ENCODE measurements at places on chromosomes 12 and 14. TPM values are rescaled to one million over a fixed set of nuclear protein-coding genes. Genes with fewer than 3 reads are reported as not detected.

The IL22 gene
- not detected for total RNA-seq

The LALBA gene
- not detected for total RNA-seq

DNA sequence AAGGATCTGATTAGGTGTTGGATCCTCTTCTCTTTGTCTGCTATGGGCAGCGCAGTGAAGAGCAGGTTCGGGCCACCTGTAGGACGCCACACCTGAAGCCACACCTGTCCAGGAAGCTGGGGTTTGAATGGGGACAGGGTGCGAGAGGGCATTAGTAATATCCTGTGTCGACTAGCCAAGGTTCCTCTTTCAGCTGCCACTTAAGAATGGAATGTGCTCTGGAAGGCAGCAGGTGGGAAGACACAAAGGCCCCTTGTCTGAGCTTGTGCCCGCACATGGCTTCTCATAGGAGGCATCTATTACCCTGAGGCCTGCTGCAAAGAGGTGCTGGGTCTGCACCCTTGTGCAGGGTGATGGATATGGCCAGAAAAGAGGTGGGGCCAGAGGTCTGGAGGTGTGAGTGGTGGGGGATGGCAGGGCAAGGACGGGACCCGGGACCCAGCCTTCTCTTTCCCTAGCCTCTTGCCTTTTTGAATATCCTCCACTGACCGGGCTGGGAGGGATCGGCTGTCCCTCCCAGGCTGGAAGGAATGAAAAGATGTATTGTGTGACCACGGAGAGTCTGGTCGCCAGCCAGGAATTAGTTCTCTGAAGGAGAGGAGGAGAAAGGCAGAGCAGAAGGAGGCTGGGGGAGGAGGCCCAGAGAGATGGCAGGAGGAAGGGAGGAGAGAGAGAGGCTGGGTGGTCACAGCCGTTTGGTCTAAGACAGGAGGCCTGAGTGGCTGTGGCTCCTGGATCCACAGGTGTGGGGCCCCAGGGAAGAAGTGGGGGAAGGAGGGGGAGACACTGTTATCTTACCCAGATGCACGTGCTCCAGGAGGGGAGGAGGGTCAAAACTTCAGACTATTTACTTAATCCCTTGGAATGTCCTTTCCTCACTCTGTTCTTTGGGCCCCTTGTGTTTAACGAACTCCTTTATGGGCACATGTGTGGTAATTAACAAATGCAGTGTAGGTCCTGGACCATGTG is 101.5 kb downstream of the SMOC1 start:
- DNase-seq: no peak
- H3K27me3 ChIP-seq: peaks cover 4% of the 10 kb centered on the region
- no peaks in the 10 kb centered on the region for H3K4me1 ChIP-seq
- no peak overlapping the region for H3K4me3 ChIP-seq
- no peaks in the 10 kb centered on the region for H3K36me3 ChIP-seq
- no peak overlapping the region for H3K27ac ChIP-seq

DNA sequence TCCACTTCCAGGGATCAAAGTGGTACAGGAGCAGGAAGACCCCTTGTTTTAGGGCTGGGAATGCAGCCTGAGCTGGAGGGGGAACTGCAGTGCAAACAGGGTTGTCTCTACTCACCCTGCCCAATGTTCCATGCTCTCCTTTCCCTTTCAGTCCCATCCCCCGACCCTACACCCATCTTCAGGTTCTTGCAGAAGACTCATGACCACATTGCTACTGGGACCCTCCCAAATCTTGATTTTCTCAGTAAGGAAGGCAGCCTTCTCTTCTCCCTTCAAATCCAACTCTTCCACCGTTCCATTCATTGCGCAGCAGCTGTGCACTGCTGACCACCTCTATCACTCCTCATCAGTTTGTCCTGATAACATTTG is 1.9 kb downstream of the SERPINA11 start:
- no peaks in the 10 kb centered on the region for H3K4me1 ChIP-seq
- no peak overlapping the region for H3K27ac ChIP-seq
- H3K36me3 ChIP-seq: no peaks in the 10 kb centered on the region

DNA sequence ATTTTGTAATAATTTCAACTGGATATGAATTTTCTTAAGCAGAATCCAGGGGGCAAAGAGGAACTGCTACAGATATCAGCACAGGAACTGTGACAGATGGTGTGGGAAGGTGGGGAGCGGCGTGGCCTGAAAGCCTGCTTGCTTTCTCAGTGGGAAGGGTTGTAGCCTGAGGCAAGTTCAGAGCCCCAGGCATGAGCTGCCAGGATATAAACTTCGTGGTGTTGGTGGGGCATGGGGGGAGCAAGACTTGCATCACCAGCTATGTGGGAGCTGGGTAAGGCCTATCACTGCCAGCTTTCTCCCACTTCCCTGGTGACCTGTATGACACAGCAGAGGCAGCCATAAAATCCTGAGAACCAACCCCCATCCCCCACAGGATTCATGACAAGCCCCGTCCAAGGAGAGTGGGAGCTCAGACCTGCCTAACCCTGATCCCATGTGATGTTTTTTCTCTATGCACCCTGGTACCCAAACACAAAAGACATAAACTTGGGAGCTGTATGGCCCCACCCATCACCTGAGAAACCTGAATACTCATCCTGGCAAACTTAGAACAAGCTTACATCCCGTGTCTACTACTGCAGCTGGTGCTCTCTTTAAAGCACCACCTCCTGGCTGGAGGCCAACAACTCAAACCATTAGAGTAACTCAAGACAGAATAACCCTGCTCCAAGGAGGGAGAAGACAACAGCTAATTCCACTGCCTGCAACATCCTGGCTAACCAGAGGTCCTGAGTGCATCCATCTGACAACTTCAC is 16.5 kb downstream of the CLEC1A start:
- no peaks in the 10 kb centered on the region for H3K4me1 ChIP-seq
- H3K4me3 ChIP-seq: no peak overlapping the region
- H3K36me3 ChIP-seq: no peaks in the 10 kb centered on the region
- H3K27ac ChIP-seq: no peak overlapping the region
- no peaks in the 10 kb centered on the region for H3K27me3 ChIP-seq

The RAB3IP gene
- total RNA-seq: 36.4 TPM

The WNT1 gene
- total RNA-seq: not detected

DNA sequence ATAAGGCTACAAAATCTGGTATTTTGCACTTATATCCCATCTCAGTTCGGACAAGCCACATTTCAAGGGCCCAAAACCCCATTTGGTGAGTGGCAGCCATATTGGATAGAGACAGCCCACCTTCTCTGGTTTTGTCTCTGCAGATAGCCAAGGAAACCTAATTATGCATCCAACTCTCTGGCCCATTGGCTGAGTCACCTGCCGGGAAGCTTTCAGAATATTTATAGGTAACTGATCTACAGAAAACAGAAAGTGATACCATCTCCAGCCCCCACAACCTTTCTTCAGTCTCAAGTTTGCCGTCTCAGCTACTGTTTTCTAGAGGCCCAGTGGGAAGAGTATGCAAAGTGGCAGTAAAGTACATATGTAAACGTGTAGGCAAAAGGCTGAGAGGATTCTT is 33.7 kb upstream of the PPP1CC start:
- H3K36me3 ChIP-seq: no peaks in the 10 kb centered on the region
- no peaks in the 10 kb centered on the region for H3K27me3 ChIP-seq
- no peaks in the 10 kb centered on the region for H3K4me1 ChIP-seq
- H3K27ac ChIP-seq: no peak overlapping the region

- H3K4me1 ChIP-seq: peaks cover 12% of the 10 kb centered on the region
- peak overlapping the region; percentile 70 for H3K27ac ChIP-seq
- DNase-seq: peak; percentile 50
- H3K27me3 ChIP-seq: no peaks in the 10 kb centered on the region
- H3K36me3 ChIP-seq: no peaks in the 10 kb centered on the region
Observed at GRCh38 chr14:91149462-91149861, 35.6 kb downstream of the DGLUCY start.

The TGM1 gene
- 2.2 TPM for total RNA-seq
